ENCODE measurements at places on chromosomes 2 and 18.

DNA sequence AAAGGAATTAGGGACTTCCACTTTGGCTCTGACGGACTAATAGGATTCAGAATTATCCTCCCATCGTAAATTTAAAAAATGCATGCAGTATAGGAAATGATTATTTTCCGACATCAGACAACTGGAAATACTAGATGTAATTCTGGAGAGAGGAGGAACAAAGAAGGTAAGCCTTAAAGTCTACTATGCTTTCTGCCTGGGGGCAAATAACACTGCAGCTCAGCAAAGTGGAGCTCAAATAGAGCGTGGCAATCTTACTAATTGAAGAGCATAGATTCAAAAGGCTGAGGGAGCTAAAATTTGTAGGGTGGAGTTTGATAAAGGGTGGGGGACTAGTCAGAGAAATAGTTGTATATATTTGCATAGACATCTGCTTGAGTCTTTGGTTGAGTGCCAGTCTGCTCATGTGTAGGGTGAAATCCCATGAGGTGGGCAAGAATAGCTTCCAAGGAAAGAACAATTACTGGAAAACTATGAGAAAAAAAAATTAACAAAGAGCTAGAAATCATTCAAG lies 23.8 kb downstream of the COPS8 start:
- no peak for DNase-seq

- no peak for DNase-seq
These were observed 147.1 kb upstream of the SH3BP4 start for GRCh38 chr2:234804704-234805103.

- DNase-seq, result no peak
These were observed 238.8 kb upstream of the FOSL2 start for GRCh38 chr2:28153851-28154250.

- no peak for DNase-seq
These were observed 88.2 kb downstream of the LONRF2 start for GRCh38 chr2:100234141-100234540.

DNA sequence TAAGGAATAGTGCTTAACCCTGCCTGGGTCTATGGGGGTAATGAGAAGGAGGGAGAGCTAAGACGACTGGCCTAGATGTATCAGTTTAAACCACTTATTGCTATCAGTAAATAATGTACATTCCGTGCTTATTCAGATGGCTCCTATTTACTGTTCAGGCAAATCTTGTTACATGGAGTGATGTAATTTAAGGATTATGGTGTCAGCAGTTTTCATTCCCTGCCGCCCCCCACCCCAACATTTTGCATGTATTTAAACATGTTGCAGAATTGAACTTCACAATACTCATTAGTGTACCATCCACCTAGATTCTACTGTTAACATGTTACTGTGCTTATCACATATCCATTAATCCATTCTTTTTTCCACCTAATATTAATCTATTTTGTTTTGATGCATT lies 11.7 kb downstream of the AGPS start:
- DNase-seq, result no peak
